ENCODE measurements at places on chromosomes 11 and 22.

- DNase-seq: peak; percentile 97
Measured at GRCh38 chr22:46007848-46008261, 30.9 kb upstream of the WNT7B start.

- peak; percentile 56 for DNase-seq
Measured at GRCh38 chr11:110463153-110463552, 33.4 kb downstream of the FDX1 start.

GRCh38 chr11:64246871-64247728, at the start of gene PPP1R14B:
PPP1R14B (minus strand) TSS chr11:64246943; CDS start chr11:64246673, 270 bp downstream.
- DNase-seq: peak; percentile 90

DNA sequence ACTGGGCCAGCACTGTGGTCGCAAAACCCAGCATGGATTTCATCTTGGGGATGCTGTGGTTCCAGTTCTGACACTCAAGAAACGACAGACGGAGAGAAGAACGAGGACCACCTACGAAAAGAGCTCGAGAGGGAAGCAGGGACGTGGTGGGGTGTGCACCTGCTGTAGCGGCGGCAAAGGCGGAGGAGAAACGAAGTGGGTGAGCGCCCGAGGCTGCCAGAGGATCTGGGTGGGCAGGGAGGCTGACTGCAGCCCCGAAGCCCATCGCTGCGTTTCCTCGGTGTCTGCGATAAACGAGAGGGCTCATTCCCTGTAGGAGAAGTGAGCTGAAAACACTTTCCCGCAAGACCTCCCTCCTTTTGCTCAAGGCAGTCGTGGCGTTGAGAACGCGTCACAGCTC, 246.1 kb downstream of the OR4C45 start:
- no peak for DNase-seq

- no peak for DNase-seq
Measured at GRCh38 chr22:38215156-38216038, 13.6 kb downstream of the MAFF start.

DNA sequence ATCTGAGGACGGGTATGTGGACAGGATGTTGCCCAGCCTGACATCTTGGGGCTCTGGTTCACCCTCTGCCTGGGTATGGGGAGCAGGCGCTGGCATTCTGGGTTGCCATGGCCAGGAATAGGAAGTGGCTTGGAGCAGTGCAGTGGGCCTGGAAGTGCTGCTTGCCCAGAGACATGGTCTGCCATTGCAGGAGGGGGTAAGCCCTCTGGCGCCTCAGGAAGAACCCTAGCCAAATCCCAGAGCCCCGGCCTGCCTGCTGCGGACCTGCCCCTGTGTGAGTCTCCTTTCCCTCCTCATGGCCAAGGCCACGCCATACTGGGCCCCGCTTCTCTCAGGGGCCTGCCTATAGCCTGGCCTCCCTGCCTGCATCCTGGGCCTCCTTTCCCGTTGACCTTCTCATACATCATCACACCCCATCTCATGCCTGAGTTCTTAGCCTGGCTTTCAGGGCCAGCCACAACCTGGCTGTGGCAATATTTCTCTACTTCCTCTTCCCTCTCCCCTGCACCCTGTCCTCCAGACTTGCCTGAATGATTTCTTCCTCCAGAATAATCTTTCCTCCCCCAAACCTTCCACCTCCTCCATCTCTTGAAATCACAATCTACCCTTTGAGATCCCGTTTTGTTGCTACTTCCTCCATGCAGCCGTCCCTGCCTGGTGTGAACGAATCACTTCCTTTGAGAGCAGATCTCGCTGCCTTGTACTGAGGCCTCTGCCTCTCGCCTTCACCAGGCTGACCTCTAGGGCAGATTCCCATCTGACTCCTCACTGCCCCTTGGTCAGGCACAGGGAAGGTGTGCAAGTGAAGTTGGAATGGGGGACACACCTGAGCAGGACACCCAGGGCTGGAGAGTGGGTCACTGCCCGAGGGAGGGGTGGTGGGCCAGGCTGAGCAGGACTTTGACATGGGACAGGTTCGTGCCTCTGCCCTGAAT, 5.2 kb downstream of the CAPN5 start:
- DNase-seq: peak; percentile 58

GRCh38 chr11:111598148-111598547, 4.1 kb upstream of the SIK2 start:
- DNase-seq: no peak

DNA sequence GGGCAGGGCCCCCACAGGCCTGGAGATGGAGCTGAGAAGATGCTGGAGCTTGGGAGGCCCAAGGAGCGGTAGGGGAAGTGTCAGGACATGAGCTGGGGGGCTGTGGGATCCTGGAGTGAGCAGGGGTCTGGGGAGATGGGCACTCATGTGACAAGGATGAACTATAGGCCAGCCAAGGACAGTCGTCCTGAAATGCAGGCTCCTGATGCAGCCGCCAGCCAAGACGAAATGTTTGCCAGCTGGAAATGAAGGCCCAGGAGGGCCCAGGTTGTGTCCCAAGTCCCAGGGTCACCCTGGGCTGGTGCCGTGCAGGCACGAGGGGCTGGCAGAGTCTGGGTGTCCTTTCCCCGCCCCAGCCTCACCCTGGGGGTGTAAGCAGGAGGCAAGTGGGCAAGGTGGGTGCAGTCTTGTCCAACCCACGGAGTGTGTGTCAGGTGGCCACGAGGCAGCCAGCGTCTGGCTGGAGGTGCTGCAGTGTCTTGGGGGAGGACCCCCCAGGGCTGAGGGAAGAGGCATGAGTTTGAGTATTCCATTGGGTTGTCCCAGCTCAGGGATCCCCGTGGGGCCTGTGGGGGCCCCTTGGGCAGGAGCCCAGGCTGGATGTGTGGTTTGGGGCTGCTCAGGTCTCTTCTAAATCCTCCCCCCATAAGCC, 21.4 kb downstream of the MRGPRG start:
- DNase-seq: no peak

- no peak for DNase-seq
Measured at GRCh38 chr11:35811783-35812182, 132.1 kb upstream of the LDLRAD3 start.

DNA sequence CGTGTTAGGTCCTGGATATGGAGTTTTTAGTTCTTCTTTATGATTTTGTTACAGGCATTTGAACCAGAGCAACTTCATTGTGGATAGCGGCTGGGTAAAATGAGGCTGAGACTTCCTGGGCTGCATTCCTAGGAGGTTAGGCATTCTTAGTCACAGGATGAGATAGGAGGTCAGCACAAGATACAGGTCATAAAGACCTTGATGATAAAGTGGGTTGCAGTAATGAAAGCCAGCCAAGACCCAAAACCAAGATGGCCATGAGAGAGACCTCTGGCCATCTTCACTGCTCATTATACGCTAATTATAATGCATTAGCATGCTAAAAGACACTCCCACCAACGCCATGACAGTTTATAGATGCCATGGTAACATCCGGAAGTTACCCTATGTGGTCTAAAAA, 23.4 kb upstream of the CLMP start:
- peak; percentile 52 for DNase-seq

GRCh38 chr22:23373601-23374000, 193.3 kb downstream of the BCR start:
- no peak for DNase-seq

DNA sequence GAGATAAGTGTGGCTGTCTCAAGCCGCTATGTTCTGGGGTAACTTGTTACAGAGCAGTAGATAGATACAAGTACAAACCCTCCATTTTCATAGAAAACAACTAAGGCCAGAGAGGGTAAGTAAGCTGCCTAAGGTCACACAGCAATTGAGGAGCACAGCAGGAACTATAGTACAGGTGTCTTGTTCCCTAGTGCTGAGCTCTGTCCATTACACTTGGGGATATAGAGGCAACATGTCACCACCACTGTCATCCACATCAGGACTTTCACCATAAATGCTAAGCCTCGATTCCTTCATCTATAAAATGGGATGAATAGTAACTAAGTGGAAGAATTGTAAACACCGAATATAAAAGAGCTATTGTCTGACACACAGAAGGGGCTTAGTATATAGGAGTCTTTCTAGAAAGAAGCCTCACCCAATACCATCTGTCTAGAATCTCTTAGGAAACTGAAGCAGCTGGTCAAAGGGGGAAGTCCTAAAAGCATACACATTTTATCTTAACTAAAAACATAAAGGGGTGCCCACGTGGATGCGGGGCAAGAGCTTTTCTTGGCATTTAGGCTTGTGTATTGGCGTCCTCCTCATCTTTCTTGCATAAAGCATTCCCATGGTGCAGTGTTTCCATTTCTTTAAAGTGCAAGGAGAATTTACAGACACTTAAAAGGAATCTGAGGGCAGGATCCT, 93.8 kb upstream of the ALX4 start:
- DNase-seq: no peak

DNA sequence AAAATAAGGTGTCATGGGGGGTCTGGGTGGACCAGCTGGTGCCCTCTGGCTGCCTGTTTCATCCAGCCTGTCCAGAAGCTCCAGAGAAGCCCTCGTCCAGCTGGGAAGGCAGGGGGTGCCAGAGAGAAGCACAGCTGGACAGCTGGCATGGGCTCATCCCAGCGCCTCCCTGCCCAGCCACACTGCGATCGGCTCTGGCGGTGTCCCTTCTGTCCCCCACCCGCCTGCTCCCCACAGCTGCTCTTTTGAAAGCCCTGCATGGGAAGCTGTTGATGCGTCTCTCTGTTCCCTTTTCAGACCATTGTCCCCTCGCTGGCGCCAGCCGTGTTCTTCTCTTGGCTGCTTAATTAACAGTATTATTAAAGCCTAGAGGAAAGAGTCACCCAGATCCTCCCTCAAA, 86.5 kb downstream of the MN1 start:
- no peak for DNase-seq

DNA sequence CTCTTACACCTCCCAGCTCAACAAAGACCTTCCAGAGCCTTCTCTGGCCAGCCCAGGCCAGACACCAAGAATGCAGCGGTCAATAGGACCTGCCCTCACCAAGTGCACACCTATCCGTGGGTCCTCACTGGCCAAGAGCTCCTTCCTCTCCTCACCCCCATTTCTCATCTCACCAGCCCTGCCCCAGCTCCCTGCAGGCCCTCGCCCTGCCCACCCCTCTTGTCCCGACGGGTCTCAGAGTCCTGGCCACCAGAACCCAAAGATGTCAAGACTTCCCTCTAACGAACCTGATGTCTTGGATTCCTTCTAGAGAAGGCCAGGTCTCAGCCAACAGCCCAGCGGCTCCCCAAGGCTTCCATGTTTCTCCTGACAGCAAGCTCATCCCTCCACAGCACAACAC, 43.6 kb downstream of the IGF2 start:
- DNase-seq: no peak
